Fibroblast of mammary gland (primary cell): ENCODE measurements at places on chromosomes 3 and 15.

DNA sequence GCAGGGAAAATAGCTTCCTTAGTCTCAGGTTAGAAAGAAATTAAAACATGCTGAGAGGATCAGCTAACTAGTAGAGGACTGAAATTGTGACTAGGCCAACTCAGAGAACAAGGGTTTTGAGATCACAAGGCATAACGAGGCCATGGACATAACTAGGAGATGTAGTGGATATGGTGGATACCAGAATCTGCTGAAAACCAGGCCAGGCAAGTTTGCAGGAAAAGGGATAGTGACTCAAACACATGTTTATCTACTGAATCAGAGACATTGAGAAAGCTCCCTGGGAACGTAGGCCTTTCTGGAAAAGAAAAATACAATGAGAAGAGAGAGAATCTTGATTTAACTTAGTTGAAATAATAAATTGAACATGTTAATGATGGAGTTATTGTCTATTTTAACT, 326.5 kb upstream of the GBE1 start:
- peak; percentile 81 for DNase-seq

DNA sequence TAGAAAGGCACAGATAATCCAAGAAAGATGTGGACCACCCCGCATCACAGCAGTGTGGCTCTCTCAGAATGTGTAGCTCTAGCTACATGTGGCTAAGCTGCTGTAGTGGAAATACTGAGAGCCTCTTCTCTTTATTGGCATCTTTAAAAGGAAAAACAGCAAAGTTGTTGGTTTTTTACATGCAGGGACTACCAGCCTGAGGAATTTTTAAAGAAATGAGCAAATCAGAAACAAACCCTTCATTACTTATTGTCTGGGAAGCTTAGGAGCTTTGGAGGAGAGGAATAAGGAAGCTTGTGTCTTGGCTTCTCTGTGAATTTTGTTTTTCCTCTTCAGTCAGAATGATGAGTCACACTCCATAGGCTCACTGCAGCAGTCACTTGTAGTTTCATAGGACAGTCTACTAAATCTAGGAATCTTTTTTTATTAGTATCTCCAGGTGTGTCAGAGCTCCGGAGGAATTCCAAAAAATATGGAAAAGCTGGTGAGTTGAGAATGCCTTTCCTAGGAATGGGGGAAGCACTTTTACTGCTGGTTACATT, 27.5 kb downstream of the POLG start:
- DNase-seq, result peak; percentile 38

GRCh38 chr3:137106612-137107240, 148.9 kb downstream of the IL20RB start:
- DNase-seq, result no peak

DNA sequence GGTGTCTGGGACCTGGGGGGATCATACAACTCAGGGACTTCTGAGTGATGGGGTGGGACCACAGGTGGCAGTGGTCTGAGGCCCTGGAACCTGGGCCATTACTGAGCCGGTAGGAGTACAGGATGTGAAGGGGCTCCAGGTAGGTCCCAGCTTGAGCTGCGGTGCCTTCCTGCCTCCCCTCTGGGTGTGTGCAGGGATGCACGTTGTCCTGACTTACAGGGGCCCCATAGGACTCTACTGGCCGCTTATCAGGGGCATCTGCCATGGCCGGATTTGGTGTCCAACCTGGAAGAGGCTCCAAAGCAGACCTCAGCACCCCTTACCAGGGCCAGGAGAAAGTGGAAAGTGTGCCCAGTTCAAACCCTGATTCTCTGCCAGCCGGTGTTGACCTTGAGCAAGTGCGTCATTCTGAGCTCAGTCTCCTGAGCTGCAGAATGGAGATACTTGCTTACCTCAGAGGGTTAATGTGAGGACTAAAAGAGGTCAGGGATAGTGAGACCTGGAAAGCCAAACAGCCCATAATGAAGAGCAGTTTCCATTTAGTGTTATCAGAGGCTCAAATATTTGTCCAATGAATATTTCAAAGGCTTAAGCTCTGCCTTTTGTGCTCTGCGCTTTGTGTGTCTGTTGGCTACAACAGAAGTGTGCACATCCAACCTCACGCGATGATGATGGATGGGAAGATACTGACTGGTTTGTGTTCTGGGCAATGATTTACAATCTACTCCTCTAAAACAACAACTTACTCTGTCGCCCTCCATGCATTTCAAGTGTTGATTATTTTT, 35.4 kb upstream of the ESYT3 start:
- no peak for DNase-seq

DNA sequence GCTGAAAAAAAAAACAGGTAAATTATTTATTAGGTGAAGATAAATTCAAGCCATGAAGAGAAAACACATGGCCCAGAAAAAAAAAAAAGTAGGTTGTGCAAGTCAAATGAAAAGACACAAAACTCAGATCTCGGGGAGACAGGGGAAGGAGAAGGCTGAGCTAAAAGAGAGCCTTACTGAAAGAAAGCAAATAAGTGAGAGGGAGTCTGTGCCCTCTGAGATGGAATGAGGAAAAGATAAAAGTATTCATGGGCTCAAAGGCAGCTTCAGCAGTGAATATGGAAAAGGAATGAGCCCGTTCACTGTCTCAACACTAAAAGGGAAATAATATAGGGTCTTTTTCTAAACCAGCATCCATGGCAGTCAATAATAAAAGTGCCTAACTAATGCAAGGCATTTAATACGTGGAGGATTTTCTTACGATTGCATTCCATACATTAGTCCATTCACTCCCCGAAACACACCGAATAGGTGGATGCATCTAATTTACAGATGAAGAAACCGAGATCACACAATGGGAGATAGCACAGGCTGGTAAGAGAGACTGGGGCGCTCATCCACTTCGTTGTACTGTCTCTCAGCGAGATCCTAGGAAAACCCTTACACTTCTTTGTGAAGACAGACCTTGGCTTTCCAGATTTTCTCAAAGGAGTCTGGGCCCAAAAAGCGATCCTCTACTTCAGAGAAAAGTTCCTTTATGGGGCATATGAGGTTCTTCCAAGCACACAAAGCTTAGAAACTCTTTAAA, 1.1 kb downstream of the TFDP2 start:
- DNase-seq, result no peak

DNA sequence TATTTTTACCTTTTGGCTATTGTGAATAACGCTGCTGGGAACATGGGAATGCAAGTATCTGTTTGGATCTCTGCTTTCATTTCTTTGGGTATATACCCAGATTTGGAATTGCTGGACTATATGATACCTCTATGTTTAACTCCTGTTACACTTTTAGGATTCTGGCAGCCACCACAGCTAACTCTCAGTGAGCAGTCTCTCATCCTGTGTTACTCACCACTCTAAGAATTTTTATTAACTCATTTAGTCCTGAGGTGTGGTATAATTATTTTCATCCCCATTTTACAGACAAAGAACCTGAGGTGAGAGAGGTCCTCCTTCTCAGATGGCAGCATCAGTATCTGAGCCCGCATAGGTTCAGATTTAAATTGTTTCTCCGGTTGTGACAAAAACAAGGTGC, 1.1 kb downstream of the SPATA12 start:
- no peak for DNase-seq

DNA sequence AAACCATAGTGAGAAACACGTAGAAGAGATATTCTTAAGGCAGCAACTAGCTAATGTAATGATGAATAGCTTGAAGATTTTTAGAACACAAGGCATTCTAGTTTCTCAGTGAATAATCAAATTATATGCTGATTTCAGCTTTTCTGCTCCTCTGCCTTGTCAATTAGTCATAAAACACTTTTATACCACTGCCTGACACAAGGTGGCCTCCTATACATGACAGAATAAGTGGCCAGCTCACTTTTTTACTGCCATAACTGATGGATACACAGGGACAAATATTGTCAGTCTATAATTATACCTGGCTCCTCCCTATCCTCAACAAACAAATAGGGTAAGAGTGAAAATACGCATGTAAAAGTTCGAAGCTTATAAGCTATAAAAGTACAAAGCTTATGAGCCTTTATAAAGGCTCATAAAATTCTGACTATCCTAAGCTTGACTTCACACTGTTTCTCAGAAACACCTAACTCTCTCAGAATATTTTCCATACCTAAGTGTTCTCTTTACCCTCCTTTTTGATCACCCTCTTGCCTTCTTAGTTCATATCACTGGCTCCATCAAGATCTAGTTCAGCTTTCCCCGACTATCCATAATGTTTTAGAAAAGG, 81.6 kb downstream of the HERC1 start:
- DNase-seq, result peak; percentile 69

GRCh38 chr3:105277656-105278055, 89.1 kb upstream of the ALCAM start:
- peak; percentile 37 for DNase-seq

- no peak for DNase-seq
Measured at GRCh38 chr15:64275934-64276333, 80.0 kb downstream of the CSNK1G1 start.

- no peak for DNase-seq
Measured at GRCh38 chr3:48688032-48688736, 2.5 kb upstream of the NCKIPSD start.

DNA sequence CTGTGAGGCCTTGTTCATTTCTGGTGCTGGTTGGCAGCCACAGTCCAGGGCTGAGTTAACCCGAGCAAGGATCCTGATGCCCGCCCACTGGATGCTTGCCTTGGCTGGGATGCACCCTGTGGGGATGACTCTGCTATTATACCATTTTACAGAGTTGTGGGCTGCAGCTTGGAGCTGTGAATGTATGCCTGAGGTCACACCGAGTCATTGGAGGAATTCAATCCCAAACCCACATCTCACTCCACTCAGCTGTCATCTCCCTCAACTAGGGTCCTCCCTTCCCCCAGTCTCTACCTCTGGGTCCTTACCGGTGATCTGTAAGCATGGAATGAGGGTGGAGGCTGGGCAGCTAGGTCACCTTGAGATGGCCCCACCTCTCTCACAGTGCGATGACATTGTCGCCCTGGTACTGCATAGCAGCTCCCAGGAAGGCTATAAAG, 22.1 kb downstream of the MAPKAPK3 start:
- DNase-seq, result peak; percentile 77

DNA sequence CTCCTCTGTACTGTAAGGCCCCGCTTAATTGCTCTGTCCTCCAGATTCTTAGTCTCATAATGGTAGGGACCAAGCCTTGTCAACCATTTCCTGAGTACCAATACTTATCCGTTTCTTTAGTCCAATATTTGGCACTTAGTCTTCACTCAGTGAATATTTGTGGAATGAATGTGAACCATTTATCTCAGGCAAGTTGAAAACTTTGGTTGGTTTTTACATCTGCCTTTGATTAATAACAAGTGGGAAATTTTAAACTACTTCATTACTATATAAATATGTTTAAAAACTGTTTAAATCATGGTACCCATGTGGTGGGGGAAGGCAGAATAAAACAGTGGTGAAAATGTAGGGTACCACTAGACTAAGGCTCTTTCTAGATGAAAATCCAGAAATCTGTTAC, 15.2 kb downstream of the CA12 start:
- peak; percentile 80 for DNase-seq

DNA sequence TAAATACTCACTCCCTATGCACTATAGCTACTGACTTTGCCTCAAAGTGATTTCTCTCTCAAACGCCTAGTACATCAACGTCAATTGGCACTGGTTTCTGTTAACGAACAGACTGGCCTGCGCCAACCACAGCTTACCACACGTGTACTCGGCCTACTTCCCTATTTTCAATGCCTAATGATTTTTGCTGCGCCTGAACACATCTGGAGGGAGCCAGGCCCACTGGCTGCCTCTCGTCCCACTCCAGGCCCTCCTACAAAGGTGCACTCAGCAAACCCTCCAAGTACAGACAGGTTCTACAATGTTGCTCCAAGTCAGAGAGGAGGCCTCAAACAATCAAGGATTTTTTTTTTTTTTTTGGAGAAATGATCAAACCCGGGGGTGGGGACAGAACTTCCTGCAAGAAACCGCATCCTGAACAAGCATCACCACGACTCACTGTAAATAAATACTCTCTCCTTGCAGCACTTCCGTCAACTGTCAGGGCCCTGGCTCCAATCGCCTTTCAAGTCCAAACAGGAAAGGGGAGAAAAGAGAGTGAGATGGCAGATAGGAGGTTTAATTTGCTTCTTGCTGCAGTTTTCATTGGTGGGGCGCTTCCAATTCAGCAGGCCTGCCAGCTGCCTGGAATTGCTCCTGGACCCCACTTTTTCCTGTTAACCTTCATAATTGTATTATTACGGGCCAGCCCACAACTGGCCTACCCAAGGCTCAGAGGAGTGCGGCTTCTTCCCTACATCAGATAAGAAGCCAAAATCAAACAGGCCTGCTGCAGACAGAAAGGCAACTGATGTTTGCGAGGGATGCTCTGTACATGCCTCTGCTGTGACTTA, 139.3 kb downstream of the FOXP1 start:
- peak; percentile 72 for DNase-seq

DNA sequence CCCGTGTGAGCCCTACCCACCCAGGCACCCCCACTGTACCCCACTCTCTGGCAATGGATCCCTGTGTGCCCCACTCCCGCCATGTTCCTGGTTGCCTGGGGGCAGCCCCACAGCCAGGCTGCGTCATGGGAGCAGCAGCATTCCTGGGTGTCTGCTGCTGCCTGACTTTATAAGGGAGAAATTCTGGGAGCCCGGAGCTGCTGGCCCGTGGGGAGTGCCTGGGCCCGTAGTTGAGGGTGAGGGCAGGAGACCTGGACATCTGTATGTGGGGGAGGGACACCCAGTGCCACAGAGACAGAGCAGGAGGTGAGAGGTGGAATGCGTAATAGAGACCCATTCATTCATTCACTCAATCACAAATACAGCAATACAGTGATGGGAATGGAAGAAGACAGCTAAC, 15.1 kb downstream of the CSPG4 start:
- DNase-seq, result no peak

GRCh38 chr3:109131276-109131675, 5.2 kb upstream of the C3orf85 start:
- DNase-seq, result no peak

DNA sequence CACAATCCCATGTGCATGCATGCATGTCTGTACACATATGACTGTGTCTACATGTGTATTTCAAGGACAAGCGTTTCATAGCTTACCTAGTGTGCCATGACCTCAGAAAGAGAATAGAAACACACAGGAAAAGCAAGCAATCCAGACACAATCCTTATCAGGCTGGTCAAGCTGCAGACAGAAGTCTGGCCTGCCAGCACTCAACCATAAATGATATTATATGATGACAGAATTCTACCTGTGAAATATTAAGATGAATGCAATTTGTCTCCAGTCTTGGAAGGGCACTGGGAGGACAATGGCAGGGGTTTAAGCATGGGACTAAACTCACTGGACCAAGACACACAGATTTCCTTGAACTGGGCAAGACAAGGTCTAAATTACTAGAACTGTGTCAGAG, 50.9 kb upstream of the ARL6 start:
- DNase-seq, result no peak

GRCh38 chr3:99878005-99878404, 60.3 kb downstream of the CMSS1 start:
- DNase-seq, result peak; percentile 94

GRCh38 chr15:101522621-101523559, 33.4 kb upstream of the PCSK6 start:
- DNase-seq, result no peak

DNA sequence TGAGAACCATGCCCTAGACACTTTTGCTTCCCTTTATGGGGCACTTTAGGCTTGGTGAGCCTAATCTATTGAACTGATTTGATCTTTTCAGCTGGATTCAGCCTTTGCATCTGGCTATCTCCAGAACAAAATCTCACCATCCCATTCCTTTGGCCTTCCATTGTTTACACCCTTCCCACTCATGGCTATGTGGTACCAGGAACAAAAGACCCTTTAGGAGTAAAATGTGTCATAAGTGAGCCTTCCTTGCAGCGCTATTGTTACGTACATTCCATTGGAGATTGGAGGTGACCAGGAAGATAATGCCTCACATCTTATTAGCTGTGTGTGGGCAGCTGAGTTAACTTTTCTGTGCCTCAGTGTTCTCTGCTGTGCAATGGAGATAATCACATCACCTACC, 188.4 kb downstream of the SATB1 start:
- DNase-seq, result no peak
